Activated naive CD8-positive, alpha-beta T cell treated with anti-CD3 and anti-CD28 coated beads for 36 hours (primary cell): ENCODE measurements at places on chromosomes 12 and 14. TPM values are rescaled to one million over a fixed set of nuclear protein-coding genes. Genes with fewer than 3 reads are reported as not detected.

DNA sequence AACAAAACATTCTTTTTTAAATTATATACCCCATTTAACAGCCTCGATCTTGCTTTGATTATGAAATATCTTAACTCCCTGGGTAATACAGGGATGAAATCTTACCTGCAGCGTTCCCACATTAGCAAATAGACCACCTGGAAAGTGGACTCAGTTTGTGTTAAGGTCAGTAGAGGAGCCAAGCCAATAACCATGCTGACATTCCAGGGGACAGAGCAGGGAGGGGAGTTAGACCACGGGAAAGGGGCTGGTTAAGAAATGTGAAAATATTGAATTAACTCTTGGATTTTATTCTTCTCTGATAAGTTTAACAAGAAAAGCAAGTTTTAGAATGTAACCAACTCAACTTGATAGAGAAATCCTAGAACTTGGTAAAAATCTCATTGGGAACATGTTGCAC lies 144.9 kb upstream of the CLEC14A start:
- DNase-seq: no peak

DNA sequence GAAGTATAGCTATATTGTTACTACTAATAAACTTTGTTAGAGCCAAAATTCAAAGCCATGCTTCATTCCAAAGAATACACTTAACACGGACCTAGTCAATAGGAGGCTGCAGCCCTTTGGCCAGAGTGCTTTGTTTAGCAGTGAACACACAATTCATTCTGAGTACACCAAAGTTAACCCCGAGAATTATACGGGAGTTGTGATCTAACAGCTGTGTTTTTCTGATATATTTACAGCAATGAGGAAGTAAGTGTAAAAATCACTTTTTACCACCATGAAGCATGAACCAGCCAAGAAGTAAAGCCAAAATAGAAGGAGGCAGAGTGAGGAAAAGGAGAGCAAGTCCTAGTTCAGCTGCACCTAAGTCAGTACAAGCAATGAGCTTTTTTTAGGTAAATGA lies 156.8 kb upstream of the PDE3A start:
- no peak for DNase-seq

- no peak for DNase-seq
Observed at GRCh38 chr14:61328626-61329262, 7.4 kb downstream of the PRKCH start.

DNA sequence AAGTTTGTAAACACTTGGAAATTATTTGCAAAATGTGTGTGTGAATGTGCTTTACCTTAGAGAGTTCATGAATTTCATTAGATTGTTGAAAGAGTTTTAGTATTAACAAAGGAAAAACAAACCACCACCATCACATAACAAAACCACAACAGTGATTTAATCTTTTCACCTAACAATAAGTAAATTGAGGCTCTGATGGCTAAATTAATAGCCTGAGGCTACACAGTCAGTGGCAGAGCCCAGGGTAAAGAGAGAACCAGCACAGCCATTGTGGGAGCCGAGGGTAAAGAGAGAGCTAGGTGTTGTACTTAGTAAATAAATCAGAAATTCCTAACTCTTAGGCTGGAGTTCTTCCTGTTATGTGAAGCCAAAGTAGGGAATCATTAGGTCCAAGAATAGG lies 51.2 kb upstream of the CAPRIN2 start:
- no peak for DNase-seq

DNA sequence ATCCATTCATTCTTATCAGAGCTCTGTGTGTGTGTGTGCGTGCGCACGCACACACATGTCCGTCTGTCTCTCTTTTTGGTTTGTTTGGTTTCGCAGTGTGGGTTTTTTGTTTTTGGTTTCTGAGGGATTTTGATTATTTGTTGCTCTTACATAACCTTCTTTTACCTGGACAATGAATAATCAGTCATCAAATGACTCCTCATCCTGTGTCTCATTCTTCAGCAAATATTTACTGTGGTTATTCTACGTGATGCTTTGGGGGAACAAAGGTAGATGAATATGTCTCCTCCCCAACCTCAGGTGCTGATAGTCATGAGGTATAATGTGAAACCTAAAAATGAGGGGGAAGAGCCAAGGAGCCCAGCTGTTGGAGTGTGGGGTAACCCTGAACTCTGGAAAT lies 92.4 kb downstream of the SAMD4A start:
- no peak for DNase-seq

DNA sequence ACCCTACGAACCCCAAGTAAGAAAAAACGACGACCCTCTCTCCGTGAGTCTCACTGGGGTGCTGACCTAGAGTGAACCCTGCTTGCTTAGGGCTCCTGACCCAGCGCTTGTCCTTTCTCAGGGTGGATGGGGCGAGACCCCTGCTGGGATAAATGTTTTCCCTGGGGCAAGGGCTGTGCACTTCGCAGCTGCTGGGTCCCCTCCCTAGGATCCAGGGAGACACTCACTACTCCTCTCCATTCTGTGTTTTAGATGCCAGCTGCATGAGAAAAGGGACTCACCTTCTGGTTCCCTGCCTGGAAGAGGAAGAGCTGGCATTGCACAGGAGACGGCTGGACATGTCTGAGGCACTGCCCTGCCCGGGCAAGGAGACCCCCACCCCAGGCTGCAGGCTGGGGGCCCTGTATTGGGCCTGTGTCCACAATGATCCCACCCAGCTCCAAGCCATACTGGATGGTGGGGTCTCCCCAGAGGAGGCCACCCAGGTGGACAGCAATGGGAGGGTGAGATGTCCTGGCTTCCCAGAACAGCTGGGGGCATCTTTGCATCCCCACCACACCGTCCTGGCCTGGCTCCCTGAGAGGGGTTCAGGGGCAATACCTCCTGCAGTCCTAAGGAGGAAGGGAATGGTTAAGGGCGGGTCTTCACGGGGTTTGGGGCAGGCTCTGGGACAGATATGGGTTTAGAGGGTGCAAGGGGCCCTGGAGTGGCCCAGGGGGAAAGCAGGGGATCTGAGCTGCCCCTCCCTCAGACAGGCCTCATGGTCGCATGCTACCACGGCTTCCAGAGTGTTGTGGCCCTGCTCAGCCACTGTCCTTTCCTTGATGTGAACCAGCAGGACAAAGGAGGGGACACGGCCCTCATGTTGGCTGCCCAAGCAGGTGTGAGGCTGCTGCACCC lies 663 bp downstream of the ANKRD33 start:
- no peak for DNase-seq

DNA sequence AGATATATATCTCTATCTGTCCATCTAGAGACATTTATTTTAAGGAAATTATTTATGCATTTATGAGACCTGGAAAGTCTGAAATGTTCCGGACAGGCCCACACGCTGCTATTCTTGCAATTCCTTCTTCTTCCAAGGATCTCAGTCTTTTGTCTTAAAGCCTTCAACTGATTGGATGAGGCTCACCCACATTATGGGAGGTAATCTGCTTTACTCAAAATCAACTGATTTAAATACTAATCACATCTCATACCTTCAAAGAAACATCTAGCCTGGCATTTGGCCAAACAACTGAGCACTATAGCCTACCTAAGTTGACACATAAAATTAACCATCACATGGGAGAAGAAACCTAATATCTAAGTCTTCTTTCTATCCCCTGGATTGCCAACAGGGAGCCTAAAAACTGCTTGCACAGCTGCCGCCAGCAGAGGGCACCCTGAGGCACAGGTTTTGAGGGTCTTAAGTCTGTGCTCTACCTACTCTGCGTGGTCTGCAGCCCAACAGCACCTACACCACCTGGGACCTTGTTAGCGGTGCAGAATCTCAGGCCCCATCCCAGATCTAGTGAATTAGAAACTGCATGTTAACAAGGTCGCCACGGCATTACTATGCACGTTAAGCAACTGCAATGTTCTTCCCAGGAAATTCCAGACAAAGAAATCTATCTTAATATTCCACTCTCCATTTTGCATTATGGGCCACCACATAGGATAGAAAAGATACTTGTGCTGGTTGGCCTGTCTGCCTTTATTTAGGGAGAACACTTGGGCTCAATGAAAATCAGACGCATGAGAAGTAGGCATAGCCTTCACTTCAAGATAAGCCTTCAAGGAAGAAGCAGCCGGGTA lies 249.7 kb downstream of the FOXG1 start:
- peak; percentile 8 for DNase-seq

DNA sequence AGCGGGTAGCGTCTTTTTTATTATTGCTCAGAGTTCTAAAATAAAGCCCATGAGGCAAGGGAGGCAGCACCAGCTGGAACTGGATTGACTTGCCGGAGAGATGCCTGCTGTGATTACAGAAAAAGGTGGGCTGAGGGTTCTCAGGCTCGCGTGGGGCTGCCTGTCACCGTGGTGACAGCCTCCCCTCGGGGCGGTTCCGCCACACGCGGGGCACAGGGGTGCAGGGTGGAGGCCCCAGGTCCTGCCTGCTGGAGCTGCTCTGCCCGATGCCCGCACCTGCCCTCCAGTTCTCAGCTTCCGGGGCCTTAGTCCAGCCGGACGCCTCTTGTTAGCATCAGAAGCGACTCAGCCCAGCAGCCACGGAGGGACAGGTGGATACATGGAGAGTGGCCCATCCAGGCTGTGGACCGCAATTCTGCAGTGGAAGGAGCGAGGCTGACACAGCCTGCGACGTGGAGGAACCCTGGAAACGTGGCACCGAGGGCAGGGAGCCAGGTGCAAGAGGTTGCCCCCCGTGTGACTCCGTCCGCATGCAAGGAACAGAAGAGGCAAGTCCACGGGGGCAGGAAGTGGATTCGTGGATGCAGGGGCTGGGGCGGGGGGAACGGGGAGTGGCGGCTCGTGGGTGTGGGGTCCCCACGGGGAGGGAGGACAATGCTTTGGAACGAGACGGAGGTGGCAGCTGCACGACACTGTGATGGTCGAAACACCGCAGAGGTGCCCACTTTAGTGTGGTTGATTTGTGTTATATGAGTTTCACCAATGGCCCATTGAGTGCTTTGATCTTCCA lies 79.5 kb downstream of the GALNT9 start:
- no peak for DNase-seq

- peak; percentile 3 for DNase-seq
Observed at GRCh38 chr14:38211255-38211735, 3.6 kb downstream of the SSTR1 start.

GRCh38 chr14:33696165-33696564 lies 254.7 kb downstream of the EGLN3 start:
- no peak for DNase-seq

- DNase-seq: no peak
Observed at GRCh38 chr14:80310938-80311750, 99.8 kb upstream of the DIO2 start.

- peak; percentile 69 for DNase-seq
Observed at GRCh38 chr12:122951979-122952892, 14.0 kb downstream of the ABCB9 start.

- no peak for DNase-seq
Observed at GRCh38 chr14:30484201-30484600, 74.8 kb upstream of the G2E3 start.

- DNase-seq: no peak
Observed at GRCh38 chr12:49451468-49452259, 84.4 kb downstream of the SPATS2 start.

- DNase-seq: no peak
Observed at GRCh38 chr12:125092872-125093680, 27.8 kb downstream of the AACS start.

DNA sequence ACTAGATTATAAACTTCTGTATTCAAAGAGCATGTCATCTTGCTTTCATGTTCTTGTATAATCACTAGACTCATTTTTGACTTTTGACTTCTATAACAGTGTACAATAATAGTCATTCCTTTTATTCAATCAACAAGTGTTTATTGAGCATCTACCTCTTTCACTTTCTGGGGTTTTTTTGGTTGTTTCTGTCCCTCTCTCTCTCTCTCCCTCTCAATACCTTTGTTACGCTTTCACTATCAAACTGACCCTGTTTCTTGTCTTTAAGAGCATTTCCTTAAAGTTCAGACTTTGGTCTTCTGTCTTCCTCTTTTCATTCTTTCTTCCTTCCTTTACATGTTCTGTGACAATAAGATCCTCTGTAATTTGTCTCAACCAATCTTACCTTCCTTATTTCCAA lies 49.5 kb downstream of the GPR137C start:
- no peak for DNase-seq

GRCh38 chr14:61461808-61462275 lies 140.5 kb downstream of the PRKCH start:
- DNase-seq: no peak

DNA sequence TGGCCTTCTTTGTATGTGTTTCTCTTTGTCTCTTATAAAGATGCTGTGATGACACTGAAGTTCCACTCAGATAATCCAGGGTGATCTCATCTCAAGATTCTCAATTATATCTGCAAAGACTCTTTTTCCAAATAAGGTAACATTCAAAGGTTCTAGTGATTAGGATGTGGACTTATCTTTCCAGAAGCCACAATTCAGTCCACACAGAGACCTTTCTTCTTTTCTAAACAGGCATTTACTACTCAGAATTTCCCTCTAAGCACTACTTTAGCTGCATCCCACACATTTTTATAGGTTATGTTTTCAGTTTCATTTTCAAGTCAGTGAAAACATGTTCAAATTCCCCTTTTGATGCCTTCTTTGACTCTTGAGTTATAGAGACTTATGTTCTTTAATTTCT lies 9.0 kb upstream of the NKX2-1 start:
- no peak for DNase-seq

GRCh38 chr14:66503532-66503931 lies 4.4 kb upstream of the GPHN start:
- DNase-seq: no peak

GRCh38 chr12:41108032-41108431 lies 80.1 kb upstream of the PDZRN4 start:
- DNase-seq: no peak

DNA sequence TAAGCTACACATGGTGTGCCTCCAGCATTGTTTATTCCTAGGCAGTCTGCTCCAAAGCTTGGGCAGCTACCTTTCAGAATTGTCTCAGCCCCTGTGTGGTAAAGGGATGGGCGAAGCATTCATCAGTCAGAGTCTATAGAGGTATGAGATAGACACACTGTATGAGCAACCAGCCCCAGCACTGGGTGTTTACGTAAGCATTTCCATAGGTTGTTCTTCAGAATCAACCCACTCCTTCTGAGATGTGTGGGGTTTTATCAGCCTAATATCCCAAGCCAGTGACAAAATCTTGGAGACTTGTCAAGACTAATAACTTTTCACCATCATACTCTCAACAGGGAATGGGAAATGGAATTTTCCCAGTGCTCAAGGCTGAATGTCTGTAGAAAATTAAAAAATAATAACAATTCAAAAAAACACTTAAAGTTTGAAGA lies 98.2 kb downstream of the BTG1 start:
- DNase-seq: no peak

LHX5 gene
- total RNA-seq: not detected

FAM186B gene
- 0.41 TPM for total RNA-seq

FKBP11 gene
- total RNA-seq: 97.4 TPM

SLC10A1 gene
- not detected for total RNA-seq

SP1 gene
- total RNA-seq: 68.1 TPM

WNT1 gene
- not detected for total RNA-seq

SYCP3 gene
- total RNA-seq: 0.22 TPM

LMBR1L gene
- 25.4 TPM for total RNA-seq

NPFF gene
- total RNA-seq: not detected

NANOG gene
- not detected for total RNA-seq
